ENCODE measurements at places on chromosomes 12 and 14. TPM values are rescaled to one million over a fixed set of nuclear protein-coding genes. Genes with fewer than 3 reads are reported as not detected.

GRCh38 chr14:64737391-64738280 is 33.4 kb downstream of the PLEKHG3 start:
- no peak for DNase-seq

DNA sequence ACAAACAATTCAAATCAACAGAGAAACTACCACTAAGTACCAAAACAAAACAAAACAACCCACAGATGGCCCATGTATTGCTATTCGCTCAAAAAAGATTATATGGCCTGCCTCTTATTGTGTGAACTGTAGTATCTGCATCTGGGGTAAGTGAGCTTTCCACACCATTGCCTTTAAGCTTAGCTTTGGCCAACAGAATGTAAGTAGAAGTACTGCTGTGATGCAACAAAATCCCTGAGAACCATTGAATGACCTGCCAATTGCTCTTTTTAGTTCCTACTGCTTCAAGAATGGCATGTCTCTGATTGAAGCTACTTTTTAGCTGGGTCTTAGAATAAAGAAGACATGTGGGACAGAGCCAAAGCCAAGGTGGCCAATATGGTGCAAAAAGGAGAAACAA is 32.5 kb downstream of the PPFIA2 start:
- DNase-seq, result no peak

DNA sequence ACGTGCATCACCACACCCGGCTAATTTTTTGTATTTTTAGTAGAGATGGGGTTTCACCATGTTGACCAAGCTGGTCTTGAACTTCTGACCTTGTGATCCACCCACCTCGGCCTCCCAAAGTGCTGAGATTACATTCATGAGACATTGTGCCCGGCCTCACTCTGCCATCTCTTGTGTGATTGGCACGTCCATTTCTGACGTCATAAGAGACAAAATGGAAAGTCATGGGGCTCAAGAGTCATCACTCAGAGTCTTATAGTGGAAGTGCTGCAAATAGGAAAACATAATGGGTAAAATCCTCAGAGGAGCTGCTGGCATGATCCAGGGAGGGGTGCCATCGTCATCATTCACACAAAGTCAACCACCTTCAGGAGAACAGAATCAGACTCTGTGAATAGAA is 54.2 kb upstream of the GPATCH2L start:
- no peak for DNase-seq

VRTN gene
- not detected for total RNA-seq

TAS2R43 gene
- total RNA-seq, result 0.54 TPM

- DNase-seq, result no peak
Observed at GRCh38 chr14:54132496-54132895, 175.9 kb upstream of the BMP4 start.

GRCh38 chr14:58368956-58369355 is 26.8 kb upstream of the TOMM20L start:
- DNase-seq, result no peak

FOXN4 gene
- total RNA-seq, result not detected

RGS6 gene
- not detected for total RNA-seq

DNA sequence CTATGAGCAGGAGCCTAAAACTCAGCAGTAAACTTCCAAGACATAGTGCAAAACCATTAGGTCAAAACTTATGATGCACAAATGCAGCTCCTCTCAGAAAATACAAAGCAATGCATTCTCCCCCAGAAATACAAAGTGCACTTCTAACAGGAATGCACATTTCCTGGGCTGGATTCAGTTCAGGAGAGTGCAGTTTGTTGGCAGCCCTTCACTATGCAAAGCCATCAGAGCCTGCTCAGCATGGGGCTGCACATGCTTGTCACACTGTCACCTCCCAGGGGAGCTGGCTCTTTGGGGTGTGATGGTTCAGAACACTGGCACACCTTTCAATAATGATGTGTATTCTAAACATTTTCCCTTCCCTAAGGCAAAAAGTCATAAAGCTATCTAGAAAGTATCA is 110.4 kb downstream of the KCNK10 start:
- no peak for DNase-seq

DNA sequence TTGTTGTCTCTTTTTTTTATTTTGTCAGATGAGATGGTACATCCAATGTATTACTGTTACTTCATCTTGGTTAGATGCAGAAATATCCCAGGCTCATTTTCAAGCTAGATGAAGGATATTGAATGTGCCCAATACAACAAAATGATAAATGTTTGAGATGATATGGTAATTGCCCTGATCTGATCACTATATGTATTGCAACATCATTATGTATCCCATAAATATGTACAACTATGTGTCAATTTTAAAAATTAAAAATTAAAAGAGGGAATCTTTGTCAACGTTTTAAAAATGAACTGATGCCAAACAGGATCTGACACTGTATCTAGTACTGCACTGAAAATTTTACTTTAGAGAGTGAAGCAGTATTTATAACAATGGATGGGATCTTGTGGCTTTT is 78.5 kb downstream of the PPM1H start:
- DNase-seq, result no peak

GRCh38 chr12:98763656-98764055 is 118.6 kb downstream of the APAF1 start:
- DNase-seq, result no peak

MBD6 gene
- 96.7 TPM for total RNA-seq

ANKRD13A gene
- 88.8 TPM for total RNA-seq

DNA sequence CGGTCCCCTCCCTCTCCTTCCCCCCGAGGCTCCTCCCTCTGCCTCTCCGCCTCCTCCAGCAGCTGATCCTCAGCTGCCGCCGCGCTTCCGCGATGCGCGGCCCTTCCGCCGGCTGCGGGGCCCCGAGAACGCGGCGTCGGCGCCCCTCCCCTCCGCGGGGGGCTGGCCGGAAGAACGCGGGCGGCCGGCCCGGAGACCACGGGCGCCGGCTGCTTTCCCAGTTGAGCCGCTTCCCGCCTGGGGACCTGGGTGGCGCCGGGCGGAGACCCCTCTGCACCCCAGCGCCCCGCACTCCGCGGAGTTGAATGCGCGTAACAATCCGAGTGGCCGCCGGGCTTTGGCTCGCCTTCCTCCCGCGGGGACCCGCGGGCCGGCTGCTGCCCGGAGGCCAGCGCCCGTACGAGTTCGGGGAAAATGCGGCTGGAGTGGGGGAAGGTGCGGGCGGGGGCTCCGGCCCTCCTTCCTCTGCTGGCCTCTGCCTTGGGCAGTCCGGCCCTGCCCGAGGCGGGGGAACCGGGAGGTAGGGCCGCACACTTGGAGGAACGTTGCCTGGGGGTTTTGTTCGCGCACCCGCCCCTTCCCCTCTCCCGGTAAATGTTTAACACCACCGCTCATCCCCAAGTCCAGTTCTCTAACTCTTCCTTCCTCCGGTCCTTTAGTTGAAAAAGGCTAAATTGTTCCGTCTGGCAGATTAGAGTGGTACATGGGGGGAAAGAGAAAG is 393 bp upstream of the DCAF5 start:
- DNase-seq, result peak; percentile 87

DNA sequence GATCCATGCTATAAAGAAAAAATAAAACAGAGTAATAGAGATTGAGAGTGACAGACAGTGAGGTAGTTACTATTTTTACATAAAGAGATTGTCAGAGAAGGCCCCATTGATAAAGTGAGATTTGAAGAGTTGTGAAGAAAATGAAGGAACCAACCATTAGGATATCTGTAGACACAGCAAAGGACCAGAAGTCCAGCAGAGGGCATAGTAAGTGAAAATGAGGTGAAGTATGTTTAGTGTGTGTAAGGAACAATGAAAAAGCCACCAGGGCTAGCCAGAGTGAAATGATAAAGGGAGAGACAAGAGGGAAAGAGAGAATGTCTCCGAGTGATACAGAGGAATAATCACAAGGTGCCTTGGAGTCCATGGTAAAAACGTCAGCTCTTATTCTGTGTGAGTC is 411.0 kb downstream of the NELL2 start:
- no peak for DNase-seq

GRCh38 chr14:32998433-32998832 is 59.8 kb downstream of the NPAS3 start:
- no peak for DNase-seq

DNA sequence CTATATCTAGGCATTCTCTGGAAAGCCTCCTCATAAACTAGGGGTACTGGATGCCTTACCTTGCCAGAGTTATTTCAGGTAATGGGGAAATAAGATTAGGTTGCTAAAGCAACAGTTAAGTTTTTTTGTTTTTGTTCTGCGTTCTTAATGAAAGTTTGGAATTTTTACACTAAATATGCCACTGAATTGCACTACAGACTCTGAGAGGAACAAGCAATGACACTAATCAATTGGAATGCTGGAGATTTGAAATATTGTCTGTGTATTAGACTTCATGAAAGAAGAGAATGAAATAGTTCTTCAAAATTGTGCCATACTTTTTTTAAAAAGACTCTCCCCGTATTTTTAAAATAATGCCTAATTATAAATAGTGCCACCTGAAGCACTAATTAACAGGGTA is 287.8 kb downstream of the NAV3 start:
- no peak for DNase-seq

GRCh38 chr14:53715193-53715721 is 241.4 kb downstream of the BMP4 start:
- no peak for DNase-seq

- no peak for DNase-seq
Observed at GRCh38 chr14:56131004-56131864, 13.0 kb downstream of the PELI2 start.

CLEC4A gene
- total RNA-seq, result 0.83 TPM

GRCh38 chr12:49105504-49106084 is 5.1 kb downstream of the LMBR1L start:
- DNase-seq, result no peak

- no peak for DNase-seq
Observed at GRCh38 chr12:55721601-55722213, 1.5 kb downstream of the RDH5 start.

GRCh38 chr12:88553941-88554658 is 26.2 kb downstream of the KITLG start:
- DNase-seq, result no peak

- DNase-seq, result no peak
Observed at GRCh38 chr14:100526632-100527031, 60.6 kb downstream of the BEGAIN start.

GRCh38 chr12:5582541-5582940 is 150.6 kb downstream of the NTF3 start:
- no peak for DNase-seq

Measured in activated naive CD8-positive, alpha-beta T cell treated with anti-CD3 and anti-CD28 coated beads, Interleukin-2, amount 10 ng/mL, durations not matched to agents 7 days and 5 days (primary cell).